ENCODE measurements at places on chromosomes 3 and 15.

DNA sequence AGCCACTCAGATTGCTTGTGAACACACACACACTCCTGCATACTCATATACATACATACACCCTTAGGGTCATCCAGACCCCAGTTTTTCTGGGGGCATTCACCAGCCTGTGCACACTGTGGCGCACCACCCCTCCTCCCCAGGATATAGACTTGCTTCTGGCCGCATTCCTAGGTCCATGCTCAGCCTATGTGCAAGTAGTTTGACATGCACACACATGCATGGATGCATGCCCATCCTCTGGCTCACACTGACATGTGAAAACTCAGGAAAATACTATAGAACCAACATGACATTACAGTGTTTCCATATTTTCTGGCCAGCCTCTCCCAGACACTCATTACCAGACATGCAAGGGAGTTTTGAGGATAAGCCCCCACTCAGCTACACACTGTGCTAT is 79.3 kb upstream of the POLG start:
- no peak for DNase-seq

DNA sequence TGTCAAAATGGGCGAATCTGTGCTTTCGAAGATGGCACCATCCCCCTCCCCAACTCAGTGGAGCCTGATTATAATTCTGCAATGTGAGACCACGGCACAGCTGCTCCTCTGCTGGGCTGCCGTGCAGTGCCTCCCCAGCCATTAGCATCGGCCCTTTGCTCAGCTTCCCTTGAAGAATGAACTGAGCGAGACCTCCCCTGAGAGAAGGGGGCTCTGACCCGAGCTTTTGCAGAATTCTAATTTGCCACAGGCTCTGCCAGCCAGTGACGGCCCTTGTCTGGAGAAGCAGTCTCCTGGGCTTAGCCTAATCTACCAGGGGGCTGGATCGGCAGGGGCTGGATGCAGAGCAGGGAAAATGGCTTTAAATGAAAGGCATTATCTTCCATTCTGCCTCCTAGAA is 57.2 kb downstream of the GLDN start:
- DNase-seq: no peak

DNA sequence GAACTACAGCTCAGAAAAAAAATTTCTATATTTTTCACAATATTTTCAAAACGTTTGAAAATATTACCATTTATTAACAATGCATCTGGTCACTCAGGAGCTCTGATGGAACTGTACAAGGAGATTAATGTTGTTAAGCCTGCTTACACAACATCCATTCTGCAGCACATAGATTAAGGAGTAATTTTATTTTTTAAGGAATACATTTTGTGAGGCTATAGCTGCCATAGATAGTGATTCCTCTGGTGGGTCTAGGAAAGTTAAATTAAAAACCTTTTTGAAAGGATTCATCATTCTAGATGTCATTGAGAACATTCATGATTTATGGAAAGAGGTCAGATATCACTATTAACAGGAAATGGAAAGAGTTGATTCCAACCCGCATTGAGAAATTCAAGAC is 196.9 kb downstream of the C3orf38 start:
- no peak for DNase-seq

- no peak for DNase-seq
Observed at GRCh38 chr3:139675327-139675726, 2.4 kb downstream of the NMNAT3 start.

All from NB4 (cell line).